Stimulated activated CD4-positive, alpha-beta T cell treated with anti-CD3 and anti-CD28 coated beads, Interleukin-12 subunit alpha, Interleukin-12 subunit beta, amount 100 ng/mL, for 24 hours (primary cell): ENCODE measurements at places on chromosomes 7 and 10.

- DNase-seq = no peak
These were observed 179.3 kb downstream of the SRPK2 start for GRCh38 chr7:105209433-105209832.

- DNase-seq = no peak
These were observed 24.0 kb upstream of the RHOBTB1 start for GRCh38 chr10:60967854-60968484.

- DNase-seq = no peak
These were observed 552.5 kb upstream of the SORCS1 start for GRCh38 chr10:107717046-107717445.

DNA sequence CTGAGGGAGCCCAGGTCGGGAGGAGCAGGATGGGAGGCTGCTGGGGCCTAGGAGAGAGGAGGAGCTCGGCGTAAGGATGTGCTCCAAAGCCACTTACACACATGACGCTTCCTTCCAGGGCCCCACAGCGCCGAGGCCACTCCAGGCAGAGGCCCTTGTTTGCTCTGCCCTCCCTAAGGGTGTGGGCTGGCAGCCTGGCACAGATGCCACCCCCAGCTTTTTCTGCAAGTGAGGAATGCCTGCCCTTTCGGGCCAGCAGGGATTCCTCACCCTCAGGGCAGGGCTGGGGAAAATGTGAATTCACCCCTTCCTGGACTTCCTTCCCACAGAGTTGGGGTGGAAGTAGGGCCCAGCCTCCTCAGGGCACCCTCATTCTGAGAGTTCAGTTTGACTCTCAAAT is 5.6 kb upstream of the AQP1 start:
- no peak for DNase-seq

- no peak for DNase-seq
These were observed 250.9 kb downstream of the PTEN start for GRCh38 chr10:88114368-88114767.

DNA sequence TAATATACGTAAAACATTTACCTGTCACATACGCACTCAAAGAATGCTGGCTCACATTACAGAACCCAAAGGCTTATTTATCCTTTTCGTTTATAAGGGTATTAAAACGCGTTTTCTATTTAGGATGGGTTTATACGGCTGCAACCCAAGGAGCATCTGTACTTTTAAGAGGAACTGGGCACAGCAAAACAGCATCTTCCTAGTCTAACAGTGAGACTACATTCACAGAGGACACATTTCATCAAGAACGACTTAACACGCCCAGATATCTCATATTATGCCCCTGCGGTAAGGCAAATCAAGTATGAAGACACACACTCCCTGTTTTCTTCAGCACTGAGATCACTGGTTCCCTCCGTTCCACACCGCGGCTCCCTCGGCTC is 533 bp upstream of the DMTF1 start:
- DNase-seq = no peak

DNA sequence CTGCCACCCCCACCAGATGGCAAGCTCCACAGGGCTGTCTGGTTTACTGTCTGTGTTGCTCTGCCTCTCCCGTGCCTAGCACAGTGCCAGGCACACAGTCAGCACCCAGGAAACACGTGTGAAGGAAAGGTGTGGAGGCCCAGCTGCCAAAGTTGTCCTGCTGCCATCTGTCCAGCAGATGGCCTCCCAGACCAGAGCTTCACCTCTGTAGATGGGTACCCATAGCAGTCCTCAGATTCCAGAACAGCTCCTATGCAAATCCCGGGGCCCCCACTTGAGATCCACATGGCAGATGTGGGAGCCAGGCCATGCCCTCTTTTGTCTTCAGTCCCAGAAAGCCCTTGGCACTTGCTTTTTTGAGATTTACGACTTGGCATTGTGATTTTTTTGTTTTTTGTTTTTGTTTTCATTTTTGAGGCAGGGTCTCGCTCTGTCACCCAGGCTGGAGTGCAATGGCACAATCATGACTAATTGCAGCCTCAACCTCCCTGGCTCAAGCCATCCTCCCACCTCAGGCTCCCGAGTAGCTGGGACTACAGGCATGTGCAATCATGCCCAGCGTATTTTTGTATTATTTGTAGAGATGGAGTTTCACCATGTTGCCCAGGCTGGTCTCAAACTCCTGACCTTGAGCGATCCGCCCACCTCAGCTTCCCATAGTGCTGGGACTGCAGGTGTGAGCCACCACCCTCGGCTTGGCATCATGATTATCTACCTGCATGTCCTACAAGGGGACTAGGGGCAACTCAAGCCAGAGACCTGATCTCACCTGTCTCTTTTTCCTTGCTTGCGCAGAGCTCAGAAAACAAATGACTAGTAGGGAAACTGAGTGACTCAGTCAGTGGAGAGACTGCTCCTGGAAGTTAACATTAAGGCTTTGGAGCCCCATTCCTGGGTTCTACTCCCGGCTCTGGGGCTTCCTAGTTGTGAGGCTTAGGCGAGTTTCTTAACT is 16.9 kb upstream of the PALD1 start:
- no peak for DNase-seq

GRCh38 chr10:87816163-87816897 is 1.7 kb downstream of the ATAD1 start:
- no peak for DNase-seq

DNA sequence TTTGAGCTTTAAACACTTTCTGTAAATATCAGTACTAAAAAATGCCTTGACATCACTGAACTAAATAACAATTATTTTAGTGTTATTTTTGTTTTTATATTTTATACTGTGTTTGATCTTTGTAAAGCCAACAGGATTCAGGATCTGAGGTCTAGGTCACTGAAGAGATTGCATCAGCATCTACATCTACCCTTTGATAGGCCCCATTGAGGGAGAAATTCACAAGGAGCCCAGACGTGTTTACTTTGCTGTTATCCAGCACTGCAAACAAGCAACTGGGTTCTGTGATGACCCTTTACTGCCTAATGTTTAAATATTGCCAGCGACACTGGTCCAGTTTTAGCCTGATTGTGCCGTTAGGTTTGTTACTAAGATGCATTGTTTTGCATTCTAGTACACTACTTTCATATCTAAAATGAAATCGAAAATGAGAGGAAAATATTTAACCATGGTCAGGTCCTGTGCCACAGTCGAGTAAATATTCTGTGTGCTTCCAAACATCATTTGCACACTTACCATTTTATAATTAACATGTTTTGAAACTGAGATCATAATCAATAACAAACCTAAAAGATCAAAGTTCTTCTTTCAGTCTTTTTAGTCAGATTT is 48.7 kb downstream of the SP8 start:
- no peak for DNase-seq

- DNase-seq = no peak
These were observed at the start of gene MSS51 for GRCh38 chr10:73433538-73433867. Gene MSS51 (minus strand): TSS chr10:73433561. CDS start chr10:73428284, 5,277 bp downstream.

DNA sequence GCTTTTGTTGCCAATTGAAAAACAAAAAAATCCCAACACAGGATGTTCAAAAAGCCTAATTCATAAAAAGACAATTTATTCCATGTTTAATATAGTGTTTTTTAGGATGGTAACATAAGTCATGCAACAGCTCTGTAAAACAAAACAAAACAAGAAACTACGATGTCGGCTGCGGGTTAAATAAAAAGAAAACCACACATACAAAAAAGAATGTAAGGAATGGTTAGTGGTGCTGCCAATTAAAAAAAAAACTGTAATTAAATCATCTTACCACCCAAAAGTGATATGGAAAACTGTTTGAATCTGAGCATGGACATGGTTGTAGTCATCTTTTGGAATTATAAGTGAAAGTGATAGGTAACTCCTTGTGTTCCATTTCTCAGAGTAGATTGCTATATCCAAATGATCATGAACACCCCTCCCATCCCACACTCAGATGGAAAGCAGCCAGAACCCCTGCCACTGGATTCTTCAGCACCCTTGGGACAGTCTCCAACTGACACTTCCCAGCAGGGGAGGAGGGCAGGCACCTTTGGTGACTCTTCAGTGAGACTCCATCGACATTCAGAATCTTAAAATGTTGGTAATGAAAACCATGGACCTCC is 14.3 kb upstream of the DAGLB start:
- DNase-seq = no peak
